ENCODE measurements at places on chromosomes 4 and X. TPM values are rescaled to one million over a fixed set of nuclear protein-coding genes. Genes with fewer than 3 reads are reported as not detected.

ADRA2C gene
- total RNA-seq, result 0.40 TPM

TRPC3 gene
- not detected for total RNA-seq

PTTG2 gene
- total RNA-seq, result not detected

NRK gene
- 8.0 TPM for total RNA-seq

GSTCD gene
- 11.3 TPM for total RNA-seq

PHOX2B gene
- not detected for total RNA-seq

LONRF3 gene
- 13.3 TPM for total RNA-seq

NWD2 gene
- total RNA-seq, result not detected

MAGEB17 gene
- total RNA-seq, result not detected

STATH gene
- total RNA-seq, result not detected

RTL3 gene
- not detected for total RNA-seq

NLRP2B gene
- not detected for total RNA-seq

RHOXF1 gene
- not detected for total RNA-seq

C4orf51 gene
- not detected for total RNA-seq

DNAAF6 gene
- total RNA-seq, result not detected

CFI gene
- 21.4 TPM for total RNA-seq

VGLL1 gene
- not detected for total RNA-seq

UTP14A gene
- total RNA-seq, result 23.5 TPM

SRPX2 gene
- 124 TPM for total RNA-seq

FATE1 gene
- total RNA-seq, result not detected

ITM2A gene
- 3.9 TPM for total RNA-seq

Data from endothelial cell of umbilical vein (primary cell).